ENCODE measurements at places on chromosomes 1 and 21. TPM values are rescaled to one million over a fixed set of nuclear protein-coding genes. Genes with fewer than 3 reads are reported as not detected.

Gene NBL1
- 126 TPM for total RNA-seq

Gene COL9A2
- total RNA-seq = 7.6 TPM

Gene SLC5A9
- 8.2 TPM for total RNA-seq

Gene HES4
- total RNA-seq = 21.4 TPM

Gene TSPAN1
- total RNA-seq = 68.9 TPM

Gene E2F2
- total RNA-seq = 1.1 TPM

Gene C4BPA
- 65.2 TPM for total RNA-seq

Gene GNG5
- 119 TPM for total RNA-seq

Gene TBX15
- 0.15 TPM for total RNA-seq

Gene SMCP
- total RNA-seq = not detected

Gene FCRL1
- 4.2 TPM for total RNA-seq

Gene REN
- total RNA-seq = 0.59 TPM

All from lower lobe of right lung (tissue), 2 donors.